ENCODE measurements at places on chromosomes 3 and 15. TPM values are rescaled to one million over a fixed set of nuclear protein-coding genes. Genes with fewer than 3 reads are reported as not detected.

MITF gene
- total RNA-seq: 6.1 TPM

AP3B2 gene
- total RNA-seq: not detected

C3orf49 gene
- total RNA-seq: not detected

MEGF11 gene
- total RNA-seq: not detected

UCN2 gene
- total RNA-seq: 0.81 TPM
